ENCODE measurements at places on chromosomes 1 and 21.
A peak's percentile ranks its signal among the peaks of the same experiment; 100 is the strongest.

DNA sequence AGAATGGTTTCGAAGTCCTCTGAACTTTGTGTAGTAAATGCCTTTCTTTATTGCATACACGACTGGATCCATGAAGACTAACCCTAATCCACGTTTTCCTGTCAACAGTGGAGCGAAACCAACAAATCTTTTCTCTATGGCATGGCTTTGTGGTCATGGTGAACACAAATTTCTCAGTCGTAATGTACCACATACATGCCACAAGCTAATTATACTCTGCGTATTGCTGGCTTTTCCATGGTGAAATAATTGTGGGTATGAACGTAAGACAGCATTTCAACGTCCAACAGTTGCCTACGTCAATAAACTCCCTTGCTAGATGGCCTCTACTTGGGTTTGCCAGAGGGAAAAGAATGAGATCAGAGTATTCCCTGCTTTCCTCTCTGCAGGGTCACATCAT is 27.5 kb downstream of the INTS7 start:
- no peak for DNase-seq

DNA sequence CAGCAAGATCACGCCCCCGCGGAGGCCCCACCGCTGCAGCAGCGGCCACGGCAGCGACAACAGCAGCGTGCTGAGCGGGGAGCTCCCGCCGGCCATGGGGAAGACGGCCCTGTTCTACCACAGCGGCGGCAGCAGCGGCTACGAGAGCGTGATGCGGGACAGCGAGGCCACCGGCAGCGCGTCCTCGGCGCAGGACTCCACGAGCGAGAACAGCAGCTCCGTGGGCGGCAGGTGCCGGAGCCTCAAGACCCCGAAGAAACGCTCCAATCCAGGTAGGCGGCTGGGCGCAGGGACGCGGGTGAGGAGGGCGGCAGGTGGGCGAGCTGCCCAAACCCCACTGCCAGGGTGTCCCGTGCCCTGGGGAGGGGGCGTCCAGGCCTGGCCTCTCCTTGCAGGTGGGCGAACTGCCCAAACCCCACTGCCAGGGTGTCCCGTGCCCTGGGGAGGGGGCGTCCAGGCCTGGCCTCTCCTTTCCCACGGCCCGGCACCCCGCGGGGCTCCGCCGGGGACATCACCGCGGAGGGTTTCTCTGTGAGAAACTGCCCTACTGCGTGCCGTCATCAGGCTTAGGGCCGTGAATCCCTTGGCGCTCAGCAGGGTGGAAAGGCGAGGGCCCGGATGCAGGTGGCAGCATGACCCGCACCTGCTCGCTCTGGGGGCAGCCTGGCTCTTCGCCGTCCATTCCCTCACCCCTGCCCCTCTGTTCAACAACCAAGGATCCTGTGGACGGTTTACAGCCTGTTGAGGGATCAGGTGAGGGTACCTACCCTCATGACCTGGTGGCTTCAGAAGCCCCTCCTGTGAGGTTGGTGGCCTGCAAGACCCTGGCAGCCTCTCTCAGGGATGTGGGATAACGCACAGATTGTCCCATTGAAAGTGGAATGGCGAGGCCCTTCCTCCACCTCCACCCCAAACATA is 534.0 kb downstream of the KIF26B start:
- no peak for DNase-seq

GRCh38 chr1:160047111-160047991 is 15.6 kb upstream of the PIGM start:
- DNase-seq: no peak

DNA sequence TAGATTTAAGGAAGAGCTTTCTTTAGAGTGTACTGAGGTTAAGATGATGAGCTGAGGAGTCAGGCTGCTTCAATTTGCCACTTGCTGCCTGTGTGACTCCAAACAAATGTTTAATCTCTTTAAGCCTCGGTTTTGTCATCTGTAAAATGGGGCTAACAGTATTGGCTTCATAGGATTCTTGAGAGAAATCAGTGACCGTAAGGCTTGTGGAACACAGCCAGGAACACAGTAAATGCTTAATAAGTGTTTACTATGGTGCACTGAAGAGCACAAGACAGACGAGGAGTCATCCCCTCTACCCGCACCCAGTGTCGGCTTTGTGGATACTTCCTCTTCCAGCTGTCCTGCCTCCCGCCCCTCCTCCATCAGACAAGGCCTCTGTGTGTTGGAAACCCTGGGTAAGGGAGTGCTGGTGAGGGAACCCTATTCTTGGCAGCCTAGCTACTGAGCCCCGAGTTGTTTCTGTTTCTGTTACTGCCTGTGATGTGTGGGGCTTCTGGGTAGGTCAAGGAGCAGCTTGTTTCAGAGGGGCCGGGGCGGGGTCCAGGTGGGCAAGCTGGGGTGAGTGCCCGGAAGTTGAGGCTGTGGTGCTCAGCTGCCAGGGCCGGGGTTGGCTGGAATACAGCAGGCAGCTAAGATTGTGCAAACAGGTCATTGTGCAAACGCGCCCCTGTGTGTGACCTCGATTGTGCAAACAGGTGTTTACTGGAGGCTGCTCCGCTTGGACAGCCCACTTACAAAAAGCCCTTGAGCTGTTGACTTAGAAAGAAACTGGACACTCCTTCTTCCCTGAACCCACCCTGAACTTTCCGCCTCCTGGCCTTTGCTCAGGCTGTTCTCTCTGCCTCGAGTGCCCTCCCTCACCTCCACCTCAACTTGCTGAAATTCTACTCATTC is 4.0 kb upstream of the CSF3R start:
- DNase-seq: no peak

DNA sequence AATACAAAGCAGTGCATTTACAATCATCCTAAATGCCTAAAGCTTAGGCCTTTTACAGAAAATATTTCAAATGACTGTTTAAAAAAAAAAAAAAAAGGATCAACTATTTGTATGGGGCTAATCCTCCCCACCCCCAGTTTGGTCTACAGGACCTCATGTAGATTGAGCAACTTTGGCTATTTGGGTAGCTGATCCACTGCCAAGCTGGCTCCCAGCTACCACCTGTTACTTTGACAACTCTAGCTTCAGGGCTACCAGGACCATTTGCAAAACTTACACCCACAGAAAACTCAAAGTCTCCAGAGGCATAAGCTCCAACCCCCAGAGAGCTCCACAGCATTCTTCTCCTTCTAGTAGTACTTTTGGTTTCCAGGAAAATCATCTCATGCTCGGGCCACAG is 29.4 kb downstream of the JAK1 start:
- no peak for DNase-seq

- DNase-seq: no peak
These were observed 26.3 kb upstream of the PALMD start for GRCh38 chr1:99619583-99619982.

DNA sequence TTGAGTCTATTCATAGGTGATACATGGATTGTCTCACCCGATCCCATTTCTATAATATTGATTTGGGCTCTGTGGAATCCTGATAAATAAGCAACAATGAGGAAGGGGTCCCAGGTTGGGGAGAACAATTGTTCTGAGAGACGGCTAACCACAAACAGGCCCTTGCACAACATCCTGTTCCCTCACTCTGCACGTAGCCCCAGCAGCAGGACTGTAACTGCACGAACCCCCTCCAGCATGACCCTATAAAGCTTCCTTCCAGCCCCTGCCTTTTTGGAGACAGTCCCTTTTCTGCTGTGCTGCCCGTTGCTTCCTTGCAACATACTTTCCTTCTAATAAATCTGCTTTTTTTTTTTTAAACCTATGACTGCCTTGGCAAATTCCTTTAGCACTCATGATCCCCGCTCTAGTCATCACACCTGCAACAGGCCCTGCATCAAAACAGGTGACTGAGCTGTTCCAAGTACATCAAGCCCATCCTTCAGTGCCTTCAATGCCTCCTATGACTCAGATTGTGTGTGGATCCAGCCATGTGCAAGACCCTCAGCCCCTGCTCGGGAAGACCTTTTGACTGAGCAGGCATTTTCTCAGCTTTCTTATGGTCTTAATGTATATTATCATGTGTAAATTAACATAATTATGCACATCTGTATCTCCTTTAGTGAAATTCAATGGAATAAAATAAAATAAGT is 63.7 kb upstream of the B3GALNT2 start:
- DNase-seq: no peak

DNA sequence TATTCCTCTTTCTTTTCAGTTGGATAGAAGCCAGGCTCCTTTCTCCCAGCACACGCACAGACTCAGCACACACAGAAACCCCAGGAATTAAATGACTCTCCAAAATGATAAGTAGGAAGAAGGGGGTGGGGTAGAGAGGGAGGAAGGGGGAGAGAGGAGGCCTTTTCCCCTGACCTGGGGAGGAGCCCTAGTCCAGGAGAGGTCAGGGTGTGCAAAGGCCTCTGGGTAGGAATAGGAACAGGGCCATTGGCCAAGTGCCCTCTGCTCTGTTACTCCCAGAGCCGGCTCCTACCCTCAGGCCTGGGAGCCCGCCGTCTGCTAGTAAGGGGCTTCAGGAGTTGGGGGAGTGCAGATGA is 35.6 kb upstream of the PUM1 start:
- no peak for DNase-seq

- DNase-seq: no peak
These were observed 74.7 kb downstream of the KIFAP3 start for GRCh38 chr1:169999761-170000160.

GRCh38 chr1:239483391-239483790 is 97.0 kb downstream of the CHRM3 start:
- no peak for DNase-seq

DNA sequence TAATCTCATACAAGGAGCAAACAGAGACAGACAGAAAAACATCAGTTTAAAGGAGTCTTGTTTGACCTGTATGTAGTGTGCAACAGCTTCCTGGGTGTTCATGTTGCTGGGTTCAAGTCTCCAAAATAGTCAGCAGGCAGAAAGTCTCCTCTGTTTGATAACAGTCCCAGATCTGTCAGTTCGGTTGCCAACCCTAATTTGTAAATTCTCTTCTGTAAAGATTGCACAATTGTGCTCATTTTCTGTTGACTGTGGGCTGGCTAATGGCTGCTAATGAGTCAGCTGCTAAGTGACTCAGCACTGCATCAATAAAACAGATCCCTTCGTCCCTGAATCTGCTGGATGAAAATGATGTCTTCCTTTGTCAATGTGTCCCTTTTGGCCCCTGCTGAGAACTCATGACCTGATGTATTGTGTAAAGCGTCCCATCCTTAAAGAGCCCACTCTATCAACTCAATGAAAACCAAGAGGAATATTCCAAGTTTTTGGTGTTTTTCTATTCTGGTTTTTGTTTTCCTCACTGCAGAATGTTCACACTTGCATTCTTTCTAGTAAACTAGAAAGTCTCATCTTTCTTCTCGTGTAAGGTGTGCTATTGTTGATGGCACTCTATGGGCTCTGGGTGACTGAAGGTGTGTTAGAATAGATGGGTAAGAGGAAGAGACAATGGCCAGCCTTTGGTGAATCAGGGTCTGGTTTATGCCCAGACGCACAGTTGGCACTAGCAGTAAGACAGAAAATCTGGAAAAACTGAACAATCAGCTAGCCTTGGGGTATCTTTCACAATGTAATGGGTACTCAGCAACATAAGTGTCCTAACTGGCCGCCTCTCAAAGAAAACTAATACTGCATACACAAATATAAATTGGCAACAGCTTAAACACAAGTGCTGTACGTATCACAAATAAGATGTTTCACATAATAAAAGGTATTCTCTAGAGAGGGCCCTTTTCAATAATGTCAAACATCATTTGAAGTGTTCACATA is 75.1 kb upstream of the SIPA1L2 start:
- no peak for DNase-seq

DNA sequence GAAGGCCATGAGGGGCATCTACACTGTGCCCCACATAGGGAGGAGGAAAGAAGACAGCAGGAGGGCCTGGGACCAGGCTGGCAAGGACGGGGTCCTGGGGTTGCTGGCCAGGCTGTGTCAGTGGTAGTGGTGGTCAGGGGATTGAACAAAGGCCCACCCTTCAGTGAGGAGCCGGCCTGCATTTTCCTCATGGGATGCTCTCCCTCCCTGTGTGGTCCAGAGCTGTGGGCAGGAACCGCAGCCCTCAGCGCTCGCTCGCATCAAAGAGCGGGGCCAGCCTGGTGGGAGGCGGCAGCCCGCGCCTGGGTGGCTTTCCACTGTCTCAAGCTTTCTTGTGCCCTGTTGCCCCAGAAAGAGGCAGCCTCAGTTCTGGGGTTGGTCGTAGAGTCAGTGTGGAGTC is 24.8 kb downstream of the LHX4 start:
- no peak for DNase-seq

DNA sequence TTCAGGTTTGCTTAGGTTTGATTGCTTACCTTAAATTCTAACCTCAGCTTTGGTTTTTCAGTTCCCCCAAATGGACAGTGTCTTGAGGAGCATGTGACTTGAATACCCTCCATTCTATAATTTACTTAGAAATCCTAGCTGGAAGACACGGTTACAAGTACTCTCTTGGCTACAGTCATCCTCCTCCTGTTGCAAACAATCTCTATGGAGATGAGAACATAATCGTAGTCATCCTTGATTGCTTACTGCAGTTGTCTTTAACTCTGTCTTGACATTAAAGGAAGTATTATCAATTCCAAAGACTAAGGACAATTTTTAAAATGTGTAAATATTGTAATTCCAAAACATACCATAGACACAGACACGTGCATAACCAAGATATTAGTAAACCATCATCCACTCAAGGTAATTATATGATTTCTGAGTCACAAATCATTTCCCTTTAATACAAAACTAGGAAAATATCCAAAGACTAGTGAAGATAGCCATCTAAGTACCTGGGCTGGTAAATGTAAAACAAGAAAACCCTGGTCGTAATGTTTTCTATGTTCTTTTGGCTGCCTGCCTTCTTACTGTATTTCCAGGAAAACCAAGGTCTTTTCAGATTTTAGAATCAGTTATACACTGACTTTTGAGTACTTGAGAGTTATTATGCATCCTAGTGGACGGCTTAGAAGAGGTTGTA is 149.9 kb downstream of the CHRM3 start:
- DNase-seq: no peak

- DNase-seq: no peak
These were observed 3.0 kb downstream of the YARS1 start for GRCh38 chr1:32813941-32814739.

- no peak for DNase-seq
These were observed 588 bp upstream of the PACC1 start for GRCh38 chr1:212415107-212415841.

DNA sequence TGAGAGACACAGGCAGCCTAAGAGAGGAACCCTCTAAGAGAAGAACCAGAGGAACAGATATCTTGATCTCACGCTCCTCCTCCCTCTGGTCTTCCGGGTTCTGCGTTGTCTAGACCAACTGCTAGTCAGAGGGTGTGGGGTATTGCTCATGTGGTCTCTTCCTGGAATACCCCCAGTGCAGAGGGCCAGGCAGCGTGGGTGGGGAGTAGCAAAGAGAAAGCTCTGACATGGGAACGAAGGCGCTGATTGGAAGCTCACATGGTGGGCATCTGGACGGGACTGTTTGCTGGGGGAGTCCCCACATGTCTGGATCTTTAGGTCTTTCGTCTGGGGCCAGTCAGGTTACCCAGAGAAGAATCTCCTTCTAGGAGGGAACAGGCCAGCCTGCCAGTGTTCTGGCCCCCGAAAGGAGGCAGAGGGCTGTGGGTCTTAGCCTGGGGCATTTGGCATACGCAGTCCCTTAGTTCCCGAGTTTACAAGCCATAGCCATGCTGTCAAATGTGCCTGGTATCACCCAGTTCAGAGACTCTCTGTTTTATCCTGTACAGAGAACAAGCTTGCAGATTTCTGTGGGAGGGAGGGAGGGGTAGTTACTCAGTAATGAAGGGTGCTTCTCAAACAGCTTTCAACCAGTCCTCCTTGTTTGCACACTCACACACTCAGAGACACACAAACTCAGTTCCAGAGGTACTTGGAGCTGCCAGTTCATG is 18.3 kb upstream of the IL6R start:
- DNase-seq: peak; percentile 57

All from T follicular helper cell (primary cell).